Fibroblast of the aortic adventitia (primary cell): ENCODE measurements at places on chromosomes 7 and 10.
A peak's percentile ranks its signal among the peaks of the same experiment; 100 is the strongest.

GRCh38 chr7:113730309-113730955, 188.4 kb downstream of the PPP1R3A start:
- DNase-seq: peak; percentile 73

DNA sequence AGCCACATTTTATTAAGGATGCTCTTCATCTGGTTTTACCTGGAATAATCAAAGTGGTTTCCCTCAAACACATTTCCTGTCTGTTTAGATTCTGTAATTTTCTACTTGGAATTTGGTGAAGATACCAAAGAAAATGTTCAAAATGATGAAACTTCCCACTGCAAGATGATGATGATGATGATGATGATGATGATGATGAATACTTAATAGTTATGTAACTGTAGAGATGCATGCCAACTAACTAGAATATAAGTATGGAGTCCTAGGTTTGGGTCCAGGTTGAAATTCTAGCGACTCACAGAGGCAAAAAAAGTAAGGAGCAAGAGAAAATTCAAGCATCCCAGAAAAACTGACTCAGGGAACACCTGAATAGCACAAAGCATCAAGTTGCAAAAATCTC, 104.0 kb upstream of the KIAA1217 start:
- no peak for DNase-seq

GRCh38 chr10:73867126-73867807, 7.1 kb downstream of the CAMK2G start:
- no peak for DNase-seq

- DNase-seq: peak; percentile 63
These were observed 151.4 kb downstream of the CDH23 start for GRCh38 chr10:71547876-71548846.

- DNase-seq: no peak
These were observed 13.1 kb downstream of the LSM5 start for GRCh38 chr7:32476816-32477648.

GRCh38 chr7:116436305-116436826, 63.2 kb upstream of the CAV2 start:
- no peak for DNase-seq

DNA sequence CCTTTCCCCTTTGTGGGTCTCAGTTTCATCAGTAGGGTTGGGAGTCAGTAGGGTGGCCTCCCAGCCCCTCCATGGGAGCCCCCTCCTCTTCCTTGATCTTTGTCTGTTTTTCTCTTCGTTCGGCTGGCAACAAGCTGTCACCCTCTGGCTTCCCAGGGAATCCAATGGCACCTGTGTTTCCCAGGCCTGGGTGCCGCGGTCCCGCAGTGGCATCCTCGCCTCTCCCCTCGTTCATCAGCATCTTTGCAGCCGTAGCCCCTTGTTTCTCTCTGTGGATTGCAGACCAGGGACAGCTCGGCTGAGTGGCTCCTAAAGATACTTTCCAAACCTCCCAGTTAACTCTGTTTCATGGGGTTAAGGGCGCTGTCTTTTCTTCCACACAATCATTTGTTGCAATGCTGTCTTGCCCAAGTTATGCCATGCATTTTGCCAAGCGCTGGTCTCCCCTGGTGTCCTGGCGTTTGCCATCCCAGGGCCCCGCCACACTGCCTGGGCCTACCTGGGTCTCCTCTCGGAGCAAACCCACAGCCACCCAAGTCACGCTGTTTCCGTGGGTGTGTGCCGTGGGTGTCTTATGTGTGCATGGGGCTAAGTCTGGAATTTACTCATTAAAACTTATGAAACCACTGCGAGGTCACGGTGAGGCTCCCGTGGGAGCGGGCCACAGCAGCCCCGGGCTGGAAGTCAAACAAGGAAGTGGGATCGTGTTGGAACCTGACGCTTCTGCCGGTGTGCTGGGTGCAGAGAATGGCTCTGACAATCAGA, 189.4 kb upstream of the SHH start:
- no peak for DNase-seq

DNA sequence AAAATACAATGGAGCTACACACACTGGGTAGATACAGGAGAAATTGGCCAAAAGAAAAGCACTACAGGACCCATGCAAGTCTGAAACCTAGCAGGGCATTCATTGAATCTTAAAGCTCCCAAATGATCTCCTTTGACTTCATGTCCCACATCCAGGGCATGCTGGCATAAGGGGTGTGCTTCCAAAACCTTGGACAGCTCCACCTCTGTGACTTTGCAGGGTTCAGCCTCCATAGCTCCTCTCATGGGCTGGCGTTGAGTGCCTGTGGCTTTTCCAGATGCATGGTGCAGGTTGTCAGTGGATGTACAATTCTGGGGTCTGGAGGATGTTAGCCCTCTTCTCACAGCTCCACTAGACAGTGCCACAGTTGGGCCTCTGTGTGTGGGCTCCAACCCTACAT, 626.3 kb upstream of the POT1 start:
- no peak for DNase-seq

DNA sequence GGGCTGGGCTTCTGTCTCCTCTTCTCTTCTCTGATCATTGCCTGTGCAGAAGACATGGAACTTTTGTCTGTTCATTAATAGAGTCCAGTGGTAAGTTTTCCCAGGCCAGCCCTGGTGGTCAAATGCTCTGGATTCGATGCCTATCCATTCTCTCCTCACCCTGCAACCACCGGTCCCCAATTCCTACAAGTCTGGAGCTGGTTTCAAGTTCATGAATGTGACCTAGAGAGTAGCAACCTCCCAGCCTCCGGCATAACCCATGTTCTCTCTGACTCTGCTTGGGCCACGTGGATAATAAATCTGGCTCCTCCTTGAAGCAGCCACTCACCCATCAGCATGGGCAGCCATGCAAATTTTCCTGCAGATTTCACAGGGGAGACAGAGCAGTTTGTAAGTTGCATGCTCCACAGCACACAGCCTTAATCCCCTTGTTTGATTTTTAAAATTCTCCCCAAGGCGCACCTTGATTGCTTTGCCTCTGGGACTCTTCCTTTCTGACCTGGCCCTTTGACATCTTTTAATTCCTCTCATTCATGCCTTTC, 37.3 kb upstream of the PDZD8 start:
- no peak for DNase-seq

DNA sequence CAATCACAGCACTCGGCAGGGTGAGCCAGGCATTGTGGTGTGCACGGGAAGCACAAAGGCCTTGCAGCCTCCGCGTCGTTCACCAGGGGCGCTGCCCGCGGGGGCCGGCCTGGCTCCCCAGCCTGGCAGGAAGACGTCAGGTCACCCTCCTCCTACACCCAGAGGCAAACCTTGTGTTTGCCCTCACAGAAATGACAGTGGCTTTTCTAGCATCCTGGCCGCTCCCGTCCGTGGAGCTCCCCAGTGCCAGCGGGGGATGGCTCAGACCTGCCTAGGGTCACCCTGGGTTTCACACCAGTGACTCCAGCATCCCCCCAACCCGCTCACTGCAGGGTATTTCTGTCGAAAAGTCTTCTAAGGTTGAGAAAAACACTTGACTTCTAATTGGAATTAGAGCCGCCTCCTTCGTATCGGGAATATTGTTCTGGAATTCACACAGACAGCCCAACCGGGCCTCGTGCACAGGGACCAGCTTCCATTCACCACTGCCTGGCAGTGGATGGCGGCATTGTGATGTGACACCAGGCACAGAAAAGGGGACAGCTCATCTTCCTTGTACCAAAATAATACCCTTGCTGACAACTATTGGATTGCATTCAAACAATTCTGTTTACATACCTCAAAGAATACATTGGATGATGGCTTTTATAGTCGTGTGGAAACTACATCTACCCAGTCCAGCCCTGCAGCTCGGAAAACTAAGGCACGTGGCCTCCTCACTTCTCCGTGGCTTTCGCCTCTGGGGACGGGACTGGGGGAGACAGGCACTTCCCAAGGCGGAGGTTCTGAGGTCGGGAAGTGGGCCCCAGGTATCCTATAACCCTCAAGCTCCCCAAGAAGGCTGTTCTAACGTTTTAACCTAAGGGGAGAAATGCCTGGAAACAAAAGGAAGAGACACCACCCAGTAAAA, 109.0 kb downstream of the EBF3 start:
- DNase-seq: no peak

DNA sequence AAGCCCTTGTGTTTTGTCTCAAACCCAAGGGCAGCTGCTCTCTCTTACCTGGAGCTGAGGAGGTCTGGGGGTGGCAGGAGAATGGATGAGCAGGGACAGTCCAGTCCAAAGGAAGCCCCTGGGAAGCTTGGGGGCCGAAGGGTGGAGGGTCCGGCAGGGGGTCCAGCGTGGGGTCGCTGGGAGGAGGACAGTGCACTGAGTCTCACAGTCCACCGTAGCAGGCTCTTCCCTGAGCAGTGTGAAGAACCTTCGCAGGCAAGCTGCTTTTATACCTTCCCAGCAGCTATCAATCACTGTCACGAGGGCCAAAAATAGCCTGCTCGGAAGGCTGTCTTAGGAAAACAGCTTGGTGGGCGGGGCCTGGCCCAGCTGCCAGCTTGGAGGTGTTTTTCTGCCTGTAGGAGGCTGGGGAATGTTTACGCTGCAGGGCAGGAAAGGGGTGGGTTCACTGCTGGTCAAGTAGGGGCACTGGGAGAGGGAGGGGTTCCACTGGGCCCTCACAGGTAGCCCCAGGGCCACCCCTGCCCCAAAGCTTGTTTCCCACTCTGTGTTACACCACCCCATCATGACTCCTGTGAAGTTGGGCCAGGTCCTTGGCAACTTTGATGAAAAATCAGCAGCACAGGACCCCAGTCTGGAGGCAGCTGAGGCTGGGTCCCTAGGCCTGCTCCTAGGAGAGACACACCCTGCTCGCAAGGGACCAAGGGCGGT, at the start of gene DEPP1:
Gene DEPP1, minus strand, starts transcription at position 240 of the 711 bp plus-strand sequence. CDS start 779 bp downstream, outside the sequence.
- DNase-seq: peak; percentile 97

DNA sequence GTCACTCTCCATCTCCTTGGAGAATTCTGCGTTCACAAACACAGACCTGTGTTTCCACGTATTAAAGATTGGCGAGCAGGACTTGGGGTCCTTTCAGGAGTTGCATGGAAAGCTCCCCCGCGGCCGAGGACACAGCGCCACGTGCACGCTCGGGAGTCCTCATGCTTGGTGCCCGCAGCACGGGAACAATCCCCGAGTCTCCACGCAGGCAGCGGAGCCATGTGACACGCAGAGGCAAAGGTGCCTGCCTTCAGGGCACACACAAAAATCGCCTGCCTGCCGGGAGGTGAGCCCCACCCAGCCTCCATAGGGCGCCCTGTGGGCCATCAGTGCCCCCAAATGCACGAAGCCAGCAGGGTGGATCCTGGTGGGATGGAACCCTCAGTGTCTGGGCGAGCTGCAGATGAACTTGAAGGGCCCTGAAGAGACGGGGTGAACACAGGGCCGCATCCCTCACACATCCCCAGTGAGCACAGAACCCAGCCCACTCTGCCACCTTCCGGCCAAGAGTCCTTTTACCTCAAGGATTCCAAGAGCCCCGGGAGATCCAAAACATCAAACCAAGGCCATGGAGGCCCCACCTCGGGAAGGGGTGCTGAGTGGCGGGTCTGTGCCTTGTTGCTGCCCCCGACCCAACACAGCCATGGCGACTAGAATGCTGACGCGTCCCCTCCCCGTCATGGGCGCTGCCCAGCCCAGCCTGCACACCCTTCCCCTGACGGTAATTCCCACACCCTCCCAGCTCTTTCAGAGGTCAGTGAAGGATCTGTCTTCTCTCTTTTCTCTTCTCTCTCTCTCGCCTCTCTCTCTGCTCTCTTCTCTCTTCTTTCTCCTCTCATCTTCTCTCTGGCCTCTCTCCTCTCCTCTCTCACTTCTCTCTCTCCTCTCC, 55.9 kb downstream of the CFAP46 start:
- DNase-seq: no peak

- DNase-seq: no peak
These were observed 11.5 kb downstream of the LIPJ start for GRCh38 chr10:88598055-88598454.

GRCh38 chr7:100352984-100353684, 4.8 kb upstream of the PILRB start:
- no peak for DNase-seq

- DNase-seq: no peak
These were observed 93.4 kb downstream of the PTPRN2 start for GRCh38 chr7:158494162-158494586.

DNA sequence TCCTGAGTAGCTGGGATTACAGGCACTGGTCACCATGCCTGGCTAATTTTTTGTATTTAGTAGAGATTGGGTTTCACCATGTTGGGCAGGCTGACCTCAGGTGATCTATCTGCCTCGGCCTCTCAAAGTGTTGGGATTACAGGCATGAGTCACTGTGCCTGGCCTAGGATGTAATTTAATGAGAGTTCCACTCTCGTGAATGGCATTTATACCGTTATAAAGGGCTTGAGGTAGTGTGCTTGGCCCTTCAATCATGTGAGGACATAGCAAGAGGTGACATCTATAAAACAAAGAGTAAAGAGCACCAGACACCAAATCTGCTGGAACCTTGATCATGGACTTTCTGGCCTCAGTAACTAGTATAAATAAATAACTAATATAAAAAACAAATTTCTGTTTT, 93.5 kb upstream of the PPP1R9A start:
- DNase-seq: no peak

DNA sequence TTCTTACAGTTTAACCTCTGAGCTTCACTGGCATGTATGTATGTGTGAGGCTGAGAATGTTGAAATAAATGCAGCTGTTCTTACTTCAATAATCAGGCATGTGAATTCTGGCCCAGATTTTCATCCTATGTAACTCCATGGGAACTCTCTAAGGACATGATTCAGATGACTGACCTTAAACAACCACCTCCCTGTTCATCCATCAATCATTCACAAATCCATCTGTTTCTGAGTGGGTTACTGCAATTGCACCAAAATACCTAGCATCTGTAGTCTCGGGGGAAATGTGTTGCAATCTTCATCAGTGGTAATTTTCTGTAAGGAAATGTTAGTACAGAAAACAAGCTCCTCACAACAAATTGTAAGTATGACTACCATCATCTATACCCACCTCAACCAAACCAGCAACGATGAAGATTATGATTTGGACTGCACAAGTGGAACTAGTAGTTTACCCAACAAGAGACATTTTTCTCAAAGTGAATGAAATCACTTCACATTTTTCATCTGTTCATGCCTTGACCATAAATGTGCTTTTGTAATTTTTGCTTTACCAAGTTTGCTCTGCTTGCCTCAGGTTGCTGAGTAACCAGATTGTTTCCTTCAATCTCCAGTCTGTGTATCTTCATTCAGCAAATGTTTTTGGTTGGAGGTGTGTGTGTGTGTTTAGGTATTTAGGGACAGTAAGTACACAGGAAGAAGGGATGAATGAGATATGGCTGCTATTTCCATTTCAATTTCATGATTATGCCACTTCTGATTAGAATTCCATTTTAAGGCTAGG, 65.7 kb upstream of the FZD8 start:
- DNase-seq: peak; percentile 4

GRCh38 chr7:64625114-64626082, 40.5 kb upstream of the ZNF107 start:
- no peak for DNase-seq

GRCh38 chr7:158004123-158004490, 583.5 kb downstream of the PTPRN2 start:
- DNase-seq: no peak

DNA sequence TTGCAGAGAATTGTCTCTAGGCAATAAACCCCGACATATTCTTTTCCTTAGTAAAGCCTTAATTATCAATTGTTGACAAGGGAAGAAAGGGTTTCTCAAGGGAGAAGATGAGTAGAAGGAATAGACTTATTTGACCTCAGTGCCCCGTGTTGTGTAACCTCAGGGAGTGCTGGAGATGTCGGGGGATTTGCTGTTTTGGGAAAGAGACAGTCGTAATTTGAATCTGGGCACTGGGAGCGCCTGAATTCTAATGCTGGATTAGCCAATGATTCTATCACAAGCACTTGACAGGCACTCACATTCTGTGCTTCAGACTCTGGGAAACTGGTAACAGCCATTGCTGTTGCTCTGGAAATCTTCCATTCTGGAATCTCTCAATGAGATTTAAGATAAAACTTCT, 13.8 kb upstream of the LMOD2 start:
- DNase-seq: no peak
